ENCODE measurements at places on chromosomes 2 and 18.

- no peak for DNase-seq
Observed at GRCh38 chr2:182301093-182301492, 125.7 kb downstream of the PDE1A start.

- no peak for DNase-seq
Observed at GRCh38 chr2:28956415-28956826, 24.7 kb upstream of the TOGARAM2 start.

DNA sequence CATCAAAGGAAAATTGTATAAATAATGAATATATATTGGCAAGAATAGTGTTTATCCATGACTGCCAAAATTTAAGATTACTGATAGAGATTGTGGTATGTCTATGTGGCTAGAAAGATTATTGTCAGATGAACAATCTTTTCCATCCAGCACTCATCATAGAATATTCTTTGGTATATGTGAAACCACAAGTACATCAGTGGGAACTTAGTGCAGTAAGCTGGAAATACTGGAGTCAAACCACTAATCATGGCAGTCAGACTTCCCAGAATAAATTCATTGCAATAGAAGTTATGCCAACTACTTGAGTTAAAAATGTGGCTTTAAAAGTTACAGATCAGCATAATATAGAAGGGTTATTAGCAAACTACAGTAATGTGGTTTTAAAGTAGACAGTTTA, 310.3 kb downstream of the GULP1 start:
- no peak for DNase-seq

DNA sequence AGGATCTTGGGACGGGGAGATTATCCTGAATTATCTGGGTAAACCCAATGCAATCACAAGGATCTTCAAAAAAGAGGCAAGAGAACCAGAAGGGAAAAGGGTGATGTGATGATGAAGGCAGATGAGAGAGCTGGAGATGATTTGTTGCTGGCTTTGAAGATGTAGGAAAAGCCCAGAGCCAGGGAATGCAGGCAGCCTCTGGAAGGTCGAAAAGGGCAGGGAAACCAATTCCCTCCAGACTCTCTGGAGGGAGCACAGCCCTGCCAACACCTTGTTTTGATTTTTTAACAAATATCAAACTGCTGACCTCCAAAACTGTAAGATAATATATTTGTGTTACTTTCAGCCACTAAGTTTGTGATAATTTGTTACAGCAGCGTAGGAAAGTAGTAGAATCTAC, 48.9 kb upstream of the IL1R2 start:
- DNase-seq: no peak

- DNase-seq: no peak
Observed at GRCh38 chr2:29192526-29192925, 77.3 kb downstream of the CLIP4 start.
